Activated CD8-positive, alpha-beta memory T cell treated with anti-CD3 and anti-CD28 coated beads, Interleukin-2, amount 50 U/mL, for 4 hours (primary cell): ENCODE measurements at places on chromosomes 6 and 20.

DNA sequence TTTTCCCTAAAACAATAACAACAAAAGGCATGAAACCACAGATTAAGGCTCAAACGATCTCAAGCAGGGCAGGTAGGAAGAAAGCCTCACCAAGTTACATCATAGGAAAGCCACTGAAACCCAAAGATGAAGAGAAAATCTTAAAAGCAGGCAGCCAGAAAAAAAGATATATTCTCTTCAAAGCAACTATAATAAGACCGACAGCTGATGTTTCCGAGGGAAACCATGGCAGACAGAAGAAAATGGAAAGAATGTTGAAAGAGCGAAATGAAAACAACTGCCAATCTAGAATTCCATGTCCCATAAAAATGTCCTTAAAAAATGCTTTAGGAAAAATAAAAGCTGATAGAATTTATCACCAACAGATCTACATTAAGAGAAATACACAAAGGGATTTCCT lies 161.5 kb upstream of the THBS2 start:
- DNase-seq, result no peak

DNA sequence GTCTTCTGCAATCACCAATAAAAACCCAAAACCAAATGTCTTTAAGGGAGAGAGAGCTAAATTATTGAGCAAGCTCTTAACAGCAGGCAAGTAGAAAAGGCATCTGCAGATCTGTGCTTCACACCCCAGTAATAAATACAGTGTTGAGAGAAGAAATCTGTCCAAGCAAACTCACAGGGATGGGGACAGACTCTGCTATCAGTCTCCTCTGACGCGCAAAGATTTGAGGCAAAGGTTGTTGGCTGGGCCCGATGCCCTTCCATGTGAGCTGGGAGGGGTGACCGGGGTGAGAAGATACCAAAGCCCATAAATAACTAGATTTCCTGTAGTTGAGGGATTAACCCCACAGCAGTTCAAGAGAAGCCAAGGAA lies 315.2 kb upstream of the SOX4 start:
- DNase-seq, result no peak

- DNase-seq, result no peak
These were observed 1.2 kb downstream of the TAB2 start for GRCh38 chr6:149318581-149319286.

DNA sequence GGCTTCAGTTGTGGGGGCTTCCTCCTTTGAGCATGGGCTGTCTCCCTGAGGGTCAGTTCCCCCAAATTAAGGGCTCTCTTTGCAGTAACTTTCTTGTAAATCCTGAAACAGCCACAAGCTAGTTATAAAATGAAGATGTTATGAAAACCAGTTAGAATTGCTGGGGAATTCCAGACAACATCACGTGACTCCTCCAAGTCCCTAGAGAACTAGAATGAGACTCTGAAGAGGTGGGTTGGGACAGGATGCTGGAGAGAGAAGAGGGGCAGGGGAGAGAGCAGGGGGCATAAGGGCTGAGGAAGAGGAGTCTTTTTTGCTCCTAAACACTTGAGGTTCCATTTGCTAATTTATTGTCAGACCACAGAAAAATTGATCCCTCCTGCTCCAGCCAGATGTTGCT lies 380.3 kb downstream of the DHX35 start:
- DNase-seq, result no peak

DNA sequence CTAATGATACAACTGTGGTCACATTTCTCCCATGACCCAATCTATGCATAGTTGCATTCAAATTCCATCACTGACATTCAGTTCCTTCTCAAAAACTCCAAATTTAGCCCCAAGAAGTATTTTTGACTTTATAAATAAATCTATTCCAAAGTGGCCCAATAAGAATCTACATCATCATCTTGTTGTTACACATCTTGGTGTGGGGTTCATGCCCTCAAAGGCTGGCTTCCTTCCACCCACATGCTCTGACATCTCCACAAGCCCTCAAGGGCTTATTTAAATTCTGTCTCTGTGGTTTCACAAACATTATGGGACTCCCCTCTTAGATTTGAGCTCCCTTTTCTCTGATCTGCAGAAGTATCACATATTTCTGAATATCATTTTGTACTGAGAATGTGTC lies 585.3 kb upstream of the BTBD3 start:
- DNase-seq, result no peak

- no peak for DNase-seq
These were observed 422.1 kb downstream of the GJA1 start for GRCh38 chr6:121857551-121857950.
